Effector CD4-positive, alpha-beta T cell (primary cell): ENCODE measurements at places on chromosomes 11 and 22.

GRCh38 chr11:115477410-115477809 is 26.8 kb downstream of the CADM1 start:
- no peak for DNase-seq

- no peak for DNase-seq
Observed at GRCh38 chr11:70192666-70193410, 10.3 kb upstream of the FADD start.

GRCh38 chr11:62665599-62666258 is 617 bp downstream of the CSKMT start:
- peak; percentile 48 for DNase-seq

- no peak for DNase-seq
Observed at GRCh38 chr22:45886540-45886939, 90.4 kb downstream of the WNT7B start.

- DNase-seq: no peak
Observed at GRCh38 chr22:31350410-31350863, 4.3 kb upstream of the PATZ1 start.

GRCh38 chr11:110856996-110857812 is 145.0 kb upstream of the ARHGAP20 start:
- DNase-seq: no peak

DNA sequence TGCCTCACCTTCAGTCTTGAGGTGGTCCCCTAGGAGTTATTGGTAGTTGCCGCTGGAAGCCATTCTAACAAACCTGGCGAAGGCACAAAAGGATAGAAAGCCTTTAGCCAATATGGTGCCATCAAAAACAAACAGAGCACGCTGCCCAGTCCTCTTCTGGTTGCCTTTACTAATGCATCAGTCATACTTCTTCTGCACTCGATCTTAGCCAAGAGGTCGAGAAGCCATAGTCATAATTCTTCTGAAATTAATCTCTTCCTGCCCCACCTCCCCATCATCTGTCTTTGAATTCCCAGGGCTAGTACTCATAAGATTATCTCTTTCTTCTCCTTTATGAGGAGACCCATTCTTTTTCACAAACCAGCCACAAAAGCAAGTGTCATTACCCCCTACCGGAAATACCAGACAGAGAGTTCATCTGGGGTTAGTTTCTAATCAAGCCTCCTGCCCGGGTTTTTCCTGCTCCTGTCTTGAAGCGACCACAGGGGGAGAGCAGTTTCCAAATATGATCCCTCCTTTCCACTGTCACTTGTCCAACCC is 21.4 kb upstream of the EHF start:
- no peak for DNase-seq

- no peak for DNase-seq
Observed at GRCh38 chr11:121038648-121039409, 14.9 kb downstream of the TBCEL start.

- DNase-seq: no peak
Observed at GRCh38 chr11:64841592-64842365, 2.7 kb downstream of the CDC42BPG start.

- DNase-seq: no peak
Observed at GRCh38 chr11:61829806-61830205, 1.7 kb downstream of the FADS2 start.

GRCh38 chr11:76824083-76824939 is 36.4 kb upstream of the ACER3 start:
- DNase-seq: no peak

DNA sequence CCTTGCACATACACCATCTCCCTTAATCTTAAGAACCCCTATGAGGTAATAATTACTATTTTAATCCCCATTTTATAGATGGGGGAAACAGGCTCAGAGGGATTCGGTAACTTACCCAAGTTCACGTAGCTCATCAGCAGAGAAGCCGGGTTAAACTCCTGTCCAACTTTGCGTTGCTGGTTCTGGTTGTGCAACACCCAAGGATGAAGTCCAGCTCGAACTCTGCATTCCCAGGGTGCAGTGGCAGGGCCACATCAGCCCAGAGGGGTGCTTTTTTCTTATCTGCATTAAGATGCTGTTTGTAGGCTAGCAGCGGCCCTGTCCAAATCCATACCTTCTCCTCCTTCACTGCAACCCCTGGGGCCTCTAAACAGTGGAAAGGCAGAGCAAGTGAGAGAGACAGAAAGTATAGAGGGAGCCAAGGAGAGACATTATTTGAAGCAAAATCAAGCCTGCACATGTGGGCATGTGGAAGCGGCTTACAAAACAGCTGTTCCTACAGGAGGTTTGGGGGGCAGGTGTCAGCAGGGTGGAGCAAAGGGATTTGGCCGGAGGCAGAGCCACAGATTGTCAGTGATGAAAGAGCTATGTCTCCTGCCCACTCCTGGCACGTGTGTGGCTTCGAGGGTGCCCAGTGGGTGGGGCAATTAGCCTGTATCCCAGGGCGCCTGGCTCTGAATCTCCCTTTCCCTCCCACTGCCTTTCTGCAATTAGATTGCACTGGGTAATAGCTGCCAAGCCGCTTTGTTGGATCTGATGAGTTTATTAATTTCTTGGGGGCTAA is 129.5 kb upstream of the TBCEL start:
- DNase-seq: no peak

DNA sequence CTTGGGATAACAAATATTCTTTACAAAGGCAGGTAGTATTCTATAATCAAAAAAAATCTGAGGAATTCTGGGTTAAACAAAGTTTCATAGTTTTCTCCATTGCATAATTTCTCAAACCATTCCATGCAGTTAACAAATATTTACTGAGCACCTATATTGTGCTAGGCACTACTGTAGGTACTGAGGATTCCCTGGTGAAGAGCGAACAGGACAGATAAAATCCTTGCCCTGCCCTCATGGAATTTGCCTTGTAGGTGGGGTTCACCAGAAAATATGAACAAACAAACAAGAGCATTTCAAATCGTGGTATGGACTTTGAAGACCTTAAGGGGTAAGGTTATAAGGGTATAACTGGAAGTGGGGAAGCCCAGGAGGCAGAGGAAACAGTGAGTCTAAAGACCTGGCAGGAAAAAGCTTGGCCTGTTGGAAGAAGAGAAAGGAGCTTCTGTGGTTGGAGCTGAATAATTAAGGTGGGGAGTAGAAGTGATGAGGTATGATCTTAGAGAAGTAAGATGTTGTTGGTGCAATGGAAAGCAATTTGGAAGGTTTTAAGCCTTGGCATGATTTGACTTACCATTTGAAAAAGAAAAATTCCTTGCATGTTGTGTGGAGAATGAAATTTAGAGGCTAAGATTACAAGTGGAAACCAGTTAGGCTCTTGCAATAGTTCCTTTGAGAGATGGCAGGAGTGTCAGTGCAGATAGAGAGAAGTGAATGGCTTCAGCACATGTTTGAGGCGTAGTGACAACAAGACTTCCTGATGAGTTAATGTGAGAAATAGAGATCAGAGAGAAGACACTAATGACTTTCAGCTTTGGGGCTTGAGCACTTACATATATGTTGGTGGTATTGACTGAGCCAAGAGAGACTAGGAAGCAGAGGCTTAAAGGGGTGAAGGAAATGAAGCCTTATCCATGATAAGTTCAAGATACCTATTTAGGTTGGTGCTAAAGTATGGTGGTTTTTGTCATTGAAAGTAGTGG is 55.7 kb upstream of the PICALM start:
- DNase-seq: no peak

DNA sequence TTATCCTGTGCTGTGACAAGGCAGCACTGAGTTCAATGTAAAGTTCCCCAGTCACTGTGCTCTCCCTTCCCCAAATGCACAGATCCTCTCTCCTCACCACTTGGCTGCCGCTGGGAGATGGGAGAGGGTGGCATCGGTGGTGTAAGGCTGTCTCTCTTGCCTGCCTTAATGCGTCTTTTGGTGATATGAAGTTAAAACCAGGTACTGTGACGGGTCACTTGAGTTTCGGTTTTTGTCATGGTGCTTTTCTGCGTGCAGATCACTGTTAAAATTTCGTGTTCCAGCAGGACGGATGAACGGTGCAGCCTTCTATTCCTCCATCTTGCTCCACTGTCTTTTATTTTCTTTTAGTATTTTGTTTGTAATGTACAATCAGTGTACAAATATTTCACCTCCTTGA is 18.6 kb downstream of the GLB1L2 start:
- no peak for DNase-seq

GRCh38 chr22:35399114-35399677 is 744 bp upstream of the MCM5 start:
- no peak for DNase-seq

DNA sequence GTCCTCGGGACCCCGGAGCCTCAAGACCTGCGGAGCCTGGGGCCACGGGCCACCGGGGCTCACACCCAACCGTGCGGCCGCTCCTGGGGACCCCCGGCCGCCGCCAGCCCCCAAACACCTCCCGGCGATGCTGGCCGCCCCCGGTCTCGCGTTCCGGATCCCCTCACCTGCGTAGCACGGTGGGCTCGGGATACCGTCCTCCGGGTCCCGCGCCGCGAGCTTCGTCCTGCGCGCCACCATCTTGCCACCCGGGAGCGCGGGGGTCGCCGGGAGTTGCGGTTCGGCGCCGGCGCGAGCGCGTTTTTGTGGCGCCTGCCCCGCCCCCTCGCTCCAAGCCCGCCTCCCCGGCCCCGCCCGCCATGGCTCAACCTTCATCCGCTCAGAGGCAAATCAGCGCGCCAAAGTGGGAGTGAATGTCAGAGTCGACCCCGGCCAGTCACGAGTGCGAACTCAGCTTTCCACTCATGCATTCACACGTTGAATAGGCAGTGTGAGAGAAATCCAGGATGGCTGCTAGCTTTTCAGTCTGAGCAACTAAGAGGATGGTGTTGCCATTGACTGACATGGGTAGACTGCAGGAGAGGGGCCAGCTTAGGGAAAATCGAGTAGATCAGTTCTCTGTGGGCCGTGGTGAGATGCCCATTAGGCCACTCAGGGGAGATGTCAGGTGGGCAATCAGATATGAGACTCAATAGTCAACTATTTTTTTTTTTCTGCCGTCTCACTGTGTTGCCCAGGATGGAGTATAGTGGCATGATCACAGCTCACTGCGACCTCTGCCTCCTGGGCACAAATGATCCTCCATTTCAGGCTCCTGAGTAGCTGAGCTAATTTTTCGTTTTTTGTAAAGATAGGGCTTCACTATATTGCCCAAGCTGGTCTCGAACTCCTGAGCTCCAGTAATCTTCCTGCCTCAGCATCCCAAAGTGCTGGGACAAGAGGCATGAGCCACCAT is 28.3 kb downstream of the SERHL2 start:
- DNase-seq: peak; percentile 78

- DNase-seq: no peak
Observed at GRCh38 chr22:27620367-27621154, 181.0 kb downstream of the MN1 start.

- no peak for DNase-seq
Observed at GRCh38 chr22:21764038-21764804, 28.6 kb upstream of the YPEL1 start.

DNA sequence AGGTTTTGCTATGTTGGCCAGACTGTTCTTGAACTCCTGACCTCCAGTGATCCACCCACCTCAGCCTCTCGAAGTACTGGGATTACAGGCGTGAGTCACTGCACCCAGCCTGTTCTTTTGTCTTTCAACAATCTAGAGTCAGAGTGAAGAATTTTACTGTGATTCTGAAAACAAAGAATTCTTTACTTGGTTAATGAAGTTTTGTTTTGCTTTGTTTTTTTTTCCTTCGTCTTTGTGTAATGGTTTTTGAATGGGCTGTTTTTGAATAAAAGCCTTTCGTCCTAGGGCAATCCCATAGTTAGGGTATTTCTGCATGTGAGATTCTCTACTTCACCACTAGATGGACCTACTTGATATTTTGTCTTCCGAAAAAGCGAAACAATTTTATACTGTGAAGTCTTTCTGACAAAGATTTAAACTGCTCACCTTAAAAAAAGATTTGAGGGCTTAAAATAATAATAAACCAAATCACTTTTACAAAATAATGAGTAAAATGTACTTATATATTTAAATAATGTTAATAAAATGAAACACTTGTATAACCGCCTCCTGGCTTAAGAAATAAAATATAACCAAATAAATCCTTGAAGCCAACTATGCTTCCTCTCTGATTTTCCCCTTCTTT is 43.4 kb upstream of the SC5D start:
- DNase-seq: no peak

DNA sequence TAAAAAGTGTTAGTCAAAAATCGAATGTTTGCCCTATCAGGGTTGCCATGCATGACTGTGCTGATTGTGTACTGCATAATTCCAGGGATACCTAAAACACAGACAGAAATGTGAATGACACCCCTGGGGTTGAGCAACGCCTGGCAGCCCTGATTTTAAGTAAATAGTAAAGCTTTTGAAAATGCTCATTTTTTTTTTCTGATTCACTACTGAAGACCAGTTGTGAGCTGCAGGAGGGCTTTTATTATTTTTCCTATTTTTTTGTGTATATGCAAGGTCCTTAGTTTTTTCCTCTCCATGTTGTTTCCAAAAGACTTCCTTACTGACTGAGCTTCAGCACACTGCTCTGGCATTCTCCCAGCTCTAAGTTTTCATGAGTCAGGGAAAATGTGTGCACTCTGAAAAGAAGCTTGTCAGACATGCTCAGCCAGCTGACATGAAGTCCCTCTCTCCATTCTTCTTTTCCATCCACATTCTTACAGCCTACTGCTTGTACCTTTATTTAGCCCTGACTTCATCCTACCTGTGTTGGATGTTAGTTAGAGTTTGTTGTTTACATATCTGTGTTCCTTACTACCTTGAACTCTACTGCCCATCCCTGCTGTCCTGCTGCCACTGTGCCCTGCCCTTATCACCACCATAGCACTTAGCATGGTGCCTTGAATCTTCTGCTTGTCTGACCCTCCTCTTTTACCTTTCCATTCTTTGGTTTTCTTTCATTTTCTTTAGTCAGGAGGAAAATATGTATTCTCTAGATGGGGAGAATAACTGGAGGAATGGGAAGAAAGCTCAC is 79.5 kb downstream of the HORMAD2 start:
- no peak for DNase-seq

DNA sequence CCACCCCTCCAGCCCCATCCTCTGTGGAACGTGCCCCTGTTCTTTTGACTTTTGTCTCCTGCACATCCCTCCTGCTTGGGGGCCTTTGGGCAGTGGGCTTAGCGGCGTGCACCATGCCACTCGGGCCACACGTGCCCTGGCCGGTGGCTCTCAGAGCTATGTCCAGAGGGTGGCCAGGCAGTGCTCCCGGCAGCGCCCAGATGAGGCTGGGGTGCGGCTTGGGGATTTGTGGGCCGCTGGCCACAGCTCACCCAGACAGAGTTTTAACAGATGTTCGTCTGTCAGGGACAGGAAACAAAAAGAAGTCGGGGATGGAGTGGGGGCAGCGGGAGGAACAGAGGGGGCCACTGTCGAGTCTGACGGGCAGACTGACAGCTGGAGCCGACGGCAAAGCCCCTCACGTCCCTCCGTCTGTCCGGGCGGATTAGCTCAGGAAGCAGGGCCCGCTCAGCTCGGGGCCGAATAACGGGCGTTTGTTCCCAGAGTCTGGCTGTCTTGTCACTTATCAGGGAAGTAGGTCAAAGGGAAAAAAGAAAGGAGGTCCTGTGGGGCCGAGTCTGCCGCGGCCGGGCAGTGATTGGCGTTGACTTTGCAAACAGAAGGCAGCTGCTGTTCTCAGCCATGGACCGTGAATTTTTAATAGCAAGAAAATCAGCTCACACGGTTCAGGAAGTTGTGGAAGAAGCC is 61.6 kb downstream of the LRP5 start:
- DNase-seq: no peak

- DNase-seq: no peak
Observed at GRCh38 chr11:27274854-27275395, 88.1 kb downstream of the CCDC34 start.
